ENCODE measurements at places on chromosomes 7 and 10.

DNA sequence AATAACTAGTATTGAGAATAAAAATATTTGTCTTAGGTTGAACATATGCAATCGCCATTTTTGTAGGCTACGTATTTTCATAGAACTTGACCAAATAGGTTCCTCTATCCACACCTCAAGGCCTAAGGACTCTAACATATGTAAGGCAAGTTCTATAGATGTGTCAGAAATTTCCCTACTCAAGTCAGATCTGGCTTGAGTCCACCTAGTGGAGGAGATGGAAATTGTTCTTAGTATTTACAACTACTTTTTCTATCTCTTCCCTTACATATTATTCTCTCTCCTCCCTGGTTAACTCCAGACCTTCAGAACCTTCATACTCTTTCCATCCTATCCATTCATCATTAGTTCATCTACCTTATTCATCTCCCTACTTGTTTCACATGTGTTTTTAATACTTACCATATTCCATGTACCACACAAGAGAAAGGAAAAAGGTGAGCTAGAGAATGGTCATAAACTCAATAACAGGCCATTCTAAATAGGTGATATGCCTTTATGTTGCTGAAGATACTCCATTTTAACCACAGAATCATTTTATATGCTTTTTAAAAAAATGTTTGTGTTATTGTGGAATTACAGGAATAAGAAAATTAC is 174.5 kb upstream of the HDAC9 start:
- DNase-seq, result peak; percentile 74

DNA sequence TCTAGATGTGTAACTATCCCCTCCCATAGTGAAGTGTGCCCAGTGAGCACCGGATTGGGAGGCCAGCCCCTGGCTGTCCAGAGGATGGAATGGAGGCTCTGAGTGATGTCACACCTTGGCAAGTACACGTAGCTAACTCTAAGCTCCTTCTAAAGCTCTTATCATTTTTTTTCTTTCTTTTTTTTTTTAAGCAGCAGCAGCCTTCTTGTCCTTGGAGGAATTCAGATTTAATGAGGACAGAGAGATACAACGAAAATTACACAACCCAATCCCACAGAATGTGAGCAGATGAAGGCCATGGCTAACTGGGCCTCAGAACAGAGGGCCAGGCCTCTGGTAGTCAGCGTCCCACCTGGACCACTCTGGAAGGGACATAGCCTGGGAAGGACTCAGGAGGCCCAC is 11.3 kb downstream of the TNS3 start:
- peak; percentile 60 for DNase-seq

- DNase-seq, result peak; percentile 71
Measured at GRCh38 chr10:103333934-103334520, 16.9 kb downstream of the PCGF6 start.

GRCh38 chr7:11300241-11300640 is 326.6 kb downstream of the PHF14 start:
- DNase-seq, result no peak

DNA sequence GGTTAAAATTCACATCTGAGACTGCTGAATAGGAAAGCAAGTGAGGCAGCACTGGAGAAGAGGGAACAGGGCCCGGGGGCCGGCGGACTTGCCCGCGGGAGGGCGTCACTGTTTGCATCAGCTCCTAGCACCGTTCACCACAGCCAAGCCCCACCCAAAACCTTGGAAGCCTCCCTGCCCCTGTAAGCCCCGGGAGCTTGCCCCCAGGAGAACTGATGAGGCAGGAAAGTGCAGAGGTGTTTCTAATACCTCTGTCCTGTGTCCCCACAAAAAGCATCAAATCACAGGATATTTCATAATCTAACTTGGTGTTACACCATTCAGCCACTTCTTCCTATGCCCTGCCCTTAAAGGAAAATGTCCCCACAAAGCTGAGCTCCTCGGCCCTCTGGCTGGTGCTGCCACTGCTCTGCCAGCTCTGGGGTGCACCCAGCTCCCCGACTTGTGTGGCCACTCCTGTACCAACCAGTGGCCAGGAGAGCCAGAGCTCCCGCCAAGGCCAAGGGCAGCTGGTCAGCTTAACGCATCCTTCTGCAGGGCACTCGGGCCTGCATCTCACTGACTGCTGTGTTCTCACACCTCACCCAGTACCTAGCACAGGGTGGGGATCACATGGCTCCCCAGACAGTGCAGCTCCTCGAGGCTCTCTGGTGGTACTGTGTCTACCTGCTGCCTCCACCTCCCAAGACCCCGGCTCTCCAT is 47.3 kb upstream of the CNPY1 start:
- no peak for DNase-seq

- no peak for DNase-seq
Measured at GRCh38 chr7:47833211-47833610, 115.1 kb downstream of the PKD1L1 start.

- DNase-seq, result peak; percentile 47
Measured at GRCh38 chr10:90846746-90847145, 11.1 kb downstream of the HTR7 start.

DNA sequence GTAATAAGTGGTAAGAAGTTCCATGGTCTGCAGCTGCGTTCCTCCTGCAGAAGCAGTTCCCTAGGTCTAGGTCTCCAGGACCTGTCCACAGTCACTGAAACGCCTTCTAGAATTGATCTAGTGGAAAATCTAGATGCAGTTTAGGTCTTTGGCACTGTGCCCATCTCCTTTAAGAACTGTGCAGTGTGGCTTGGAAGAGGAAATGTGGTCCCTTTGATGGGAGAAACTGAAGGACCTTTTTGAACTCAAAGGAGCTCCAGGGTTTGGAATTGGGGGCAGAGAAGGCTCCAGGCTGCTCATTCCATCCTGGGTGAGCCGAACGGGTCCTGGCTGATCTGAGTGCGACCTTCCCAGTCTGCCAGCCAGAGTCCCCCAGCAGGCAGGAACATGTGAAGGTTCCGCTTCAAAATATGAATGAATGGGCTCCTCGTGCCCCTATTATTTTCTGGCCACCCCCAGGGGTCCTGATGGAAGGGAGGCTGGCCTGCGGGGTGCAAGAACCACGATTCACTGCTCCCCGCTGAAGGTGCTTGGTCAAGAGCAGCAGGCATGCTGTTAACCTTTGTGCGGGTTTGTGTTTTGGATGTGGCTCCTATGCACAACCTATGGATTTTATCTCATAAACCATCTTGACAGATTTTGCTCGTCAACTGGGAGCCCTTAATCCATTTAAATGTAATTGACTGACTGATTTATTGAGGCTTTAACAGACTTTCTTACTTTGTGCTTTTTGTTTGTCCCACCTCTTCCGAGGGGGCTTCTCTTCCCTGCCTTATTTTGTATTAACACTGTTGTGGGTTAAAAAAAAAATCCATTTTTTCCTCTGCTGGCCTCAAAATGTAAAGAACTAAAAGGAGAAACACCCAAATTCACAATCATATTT is 36.7 kb downstream of the ZNF467 start:
- DNase-seq, result no peak

GRCh38 chr7:40795607-40796006 is 660.8 kb downstream of the SUGCT start:
- DNase-seq, result no peak

- no peak for DNase-seq
Measured at GRCh38 chr10:1185911-1186682, 129.9 kb downstream of the WDR37 start.

DNA sequence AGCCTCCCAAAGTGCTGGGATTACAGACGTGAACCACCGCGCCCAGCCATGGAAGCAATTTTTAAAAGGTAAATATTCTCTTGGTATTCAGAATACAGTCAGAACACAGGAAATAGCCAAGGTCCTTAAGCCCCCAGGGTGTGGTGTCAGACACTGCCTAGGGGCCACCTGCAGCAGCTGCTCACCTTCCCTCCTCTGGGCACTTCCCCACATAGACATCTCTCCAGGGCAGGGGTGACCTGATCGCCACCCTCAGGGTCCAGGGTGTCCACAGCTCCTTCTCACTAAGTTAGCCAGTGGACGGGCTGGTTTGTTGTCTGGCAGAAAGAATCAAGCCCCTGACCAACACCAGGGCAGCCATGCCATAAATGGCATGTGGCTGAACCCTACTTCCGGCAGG is 15.9 kb downstream of the URGCP start:
- DNase-seq, result no peak

DNA sequence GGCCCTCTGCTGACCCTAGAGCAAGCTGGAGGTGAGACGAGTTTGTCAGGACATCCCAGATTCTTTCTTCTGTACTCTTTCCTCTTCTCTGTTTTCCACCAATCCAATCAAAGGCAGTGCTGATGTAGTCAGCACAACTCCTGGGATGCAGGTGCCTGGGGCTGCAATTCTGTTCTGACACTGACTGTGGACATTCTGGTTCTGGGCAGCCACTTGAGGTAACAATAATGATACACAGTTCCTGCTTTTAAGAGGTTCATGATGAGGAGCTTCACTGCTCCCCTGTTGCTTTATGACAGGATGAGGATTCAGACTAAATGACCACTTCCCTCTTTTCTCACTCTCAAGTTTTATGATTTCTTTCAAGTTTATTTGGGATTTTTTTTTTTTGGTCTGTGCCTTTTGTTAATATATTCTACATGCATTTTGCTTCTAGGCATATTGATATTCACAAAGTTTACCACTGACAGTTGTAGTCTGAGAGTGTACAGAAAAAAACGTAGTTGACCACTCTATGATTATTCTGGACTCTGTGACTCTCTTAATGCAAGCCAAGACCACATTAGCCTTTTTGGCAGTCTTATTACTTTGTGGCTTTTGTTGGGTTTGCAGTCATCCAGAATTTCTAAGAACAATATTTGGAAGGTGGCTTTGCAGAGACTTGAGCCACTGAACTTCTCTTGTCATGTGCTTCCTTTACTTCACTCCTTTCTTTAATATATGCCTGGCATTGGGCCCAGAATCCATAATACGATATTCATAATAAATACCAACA is 247.6 kb downstream of the AUTS2 start:
- DNase-seq, result no peak

DNA sequence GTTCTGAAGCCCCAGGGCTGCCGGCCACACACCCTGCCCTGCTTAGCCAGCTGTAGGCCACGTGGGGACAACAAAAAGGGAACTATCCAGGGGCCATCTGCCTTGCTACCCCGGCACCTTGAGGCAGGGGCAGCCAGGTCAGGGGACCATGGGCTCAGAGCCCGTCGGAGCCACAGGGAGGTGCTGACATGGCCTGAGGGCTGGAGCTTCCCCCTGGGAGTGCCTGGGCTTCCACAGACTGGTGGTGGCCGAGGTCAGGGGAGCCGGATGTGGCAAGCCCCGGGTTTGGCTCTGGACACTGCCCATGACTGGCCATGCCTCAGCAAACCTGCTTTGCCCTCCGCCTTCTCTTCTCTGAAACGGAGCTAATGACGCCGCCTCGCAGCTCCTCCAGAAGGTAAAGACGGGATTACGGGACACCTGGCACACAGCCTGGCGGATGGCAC is 178.5 kb downstream of the EBF3 start:
- no peak for DNase-seq

DNA sequence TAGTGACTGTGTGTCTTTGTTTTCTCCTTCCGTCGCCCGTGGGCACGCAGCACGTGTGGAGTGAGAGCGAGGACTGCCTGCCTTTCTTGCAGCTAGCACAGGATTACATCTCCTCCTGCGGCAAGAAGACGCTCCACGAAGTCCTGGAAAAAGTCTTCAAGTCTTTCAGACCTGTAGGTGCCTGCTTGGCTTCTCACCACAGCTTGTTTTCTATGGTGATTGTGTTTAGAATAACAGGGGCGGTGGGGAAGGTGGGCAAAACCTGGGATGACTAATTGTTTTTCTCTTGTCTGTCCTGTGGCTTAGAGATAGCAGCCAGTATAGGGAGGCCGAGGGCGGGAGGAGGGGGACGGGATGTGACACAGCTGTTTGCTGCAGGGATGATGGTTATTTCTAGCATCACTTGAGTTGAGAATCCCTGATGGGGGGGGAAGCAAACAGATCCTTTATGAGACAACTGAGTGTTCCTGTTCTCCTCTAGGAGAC is 11.4 kb downstream of the MTURN start:
- no peak for DNase-seq

DNA sequence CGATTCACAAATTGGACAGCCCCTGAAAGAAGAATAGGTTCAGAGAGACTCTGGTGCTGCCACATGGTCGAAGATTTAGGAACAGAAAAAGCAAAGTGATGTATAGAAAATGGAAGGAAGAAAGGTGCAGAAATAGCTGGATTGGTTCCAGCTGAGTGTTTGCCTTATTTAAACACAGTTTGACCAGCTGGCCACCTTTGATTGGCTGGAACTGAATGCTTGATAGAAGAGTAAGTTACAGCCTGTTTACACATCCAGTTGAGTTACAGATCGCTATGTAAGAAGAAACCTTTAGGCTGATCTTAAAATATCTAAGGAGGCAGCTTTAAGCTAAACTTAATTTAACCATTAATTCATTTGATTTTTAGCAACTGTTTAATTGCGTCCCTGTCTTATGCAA is 40.3 kb upstream of the KAT6B start:
- DNase-seq, result no peak

DNA sequence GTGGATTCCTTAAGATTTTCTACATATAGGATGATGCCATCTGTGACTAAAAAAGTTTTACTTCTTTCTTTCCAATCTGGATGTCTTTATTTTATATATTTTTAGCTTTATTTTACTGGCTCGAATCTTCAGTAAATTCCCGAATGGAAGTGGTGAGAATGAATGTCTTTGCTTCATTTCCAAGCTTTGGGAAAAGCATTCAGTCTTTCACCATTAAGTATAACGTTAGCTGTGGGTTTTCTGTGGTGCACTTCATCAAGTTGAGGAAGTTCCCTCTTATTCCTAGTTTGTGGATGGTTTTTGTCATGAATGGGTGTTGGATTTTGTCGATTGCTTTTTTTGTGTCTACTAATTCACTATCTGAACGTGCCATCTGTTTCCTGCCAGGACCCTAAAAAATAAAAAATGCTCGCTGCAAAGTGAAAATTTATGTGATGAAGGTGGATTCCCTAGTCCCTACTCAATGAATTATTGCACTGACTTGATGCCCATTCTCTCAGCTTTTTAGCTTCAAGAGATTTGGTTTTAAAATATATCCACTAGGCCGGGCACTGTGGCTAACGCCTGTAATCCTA is 90.2 kb upstream of the CARD11 start:
- no peak for DNase-seq

DNA sequence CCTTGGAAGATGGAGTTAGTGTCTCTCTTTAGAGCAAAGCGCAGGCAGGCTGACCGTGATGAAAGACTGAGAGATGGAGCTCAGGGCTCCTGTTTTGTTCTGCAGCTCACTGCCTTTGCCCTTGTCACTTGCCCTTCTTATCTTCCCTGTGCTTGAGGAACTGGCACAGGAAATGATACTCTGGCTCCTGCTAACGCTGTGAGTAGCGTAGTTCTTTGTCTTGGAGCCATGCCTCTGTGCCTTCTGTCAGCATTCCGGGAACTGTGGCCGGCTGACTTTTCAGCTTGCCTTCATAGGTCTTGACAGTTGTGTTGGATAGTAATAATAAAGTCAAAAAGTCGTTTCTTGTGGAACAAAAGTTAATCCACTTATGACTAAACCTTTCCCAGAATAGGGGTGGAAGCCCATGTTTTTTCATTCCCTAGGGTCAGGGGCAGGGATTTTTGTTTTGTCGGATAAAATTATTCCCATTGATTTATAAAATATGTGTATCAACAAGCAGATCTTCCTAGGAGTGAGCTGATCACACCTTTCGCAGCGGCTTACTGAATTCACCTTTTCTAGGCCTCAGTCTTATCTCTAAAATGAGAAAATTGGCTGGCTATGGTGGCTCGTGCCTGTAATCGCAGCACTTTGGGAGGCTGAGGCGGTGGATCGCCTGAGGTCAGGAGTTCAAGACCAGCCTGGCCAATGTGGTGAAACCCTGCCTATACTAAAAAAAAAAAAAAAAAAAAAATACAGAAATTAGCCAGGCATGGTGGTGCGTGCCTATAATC is 16.6 kb upstream of the TMEM236 start:
- no peak for DNase-seq

- no peak for DNase-seq
Measured at GRCh38 chr10:63530409-63530808, 9.2 kb downstream of the REEP3 start.

GRCh38 chr7:22664988-22665798 is 61.8 kb upstream of the IL6 start:
- no peak for DNase-seq
